Suppressor macrophage treated with lipopolysaccharide for 1 hour (primary cell): ENCODE measurements at places on chromosomes 3 and 15.
A peak's percentile ranks its signal among the peaks of the same experiment; 100 is the strongest.

DNA sequence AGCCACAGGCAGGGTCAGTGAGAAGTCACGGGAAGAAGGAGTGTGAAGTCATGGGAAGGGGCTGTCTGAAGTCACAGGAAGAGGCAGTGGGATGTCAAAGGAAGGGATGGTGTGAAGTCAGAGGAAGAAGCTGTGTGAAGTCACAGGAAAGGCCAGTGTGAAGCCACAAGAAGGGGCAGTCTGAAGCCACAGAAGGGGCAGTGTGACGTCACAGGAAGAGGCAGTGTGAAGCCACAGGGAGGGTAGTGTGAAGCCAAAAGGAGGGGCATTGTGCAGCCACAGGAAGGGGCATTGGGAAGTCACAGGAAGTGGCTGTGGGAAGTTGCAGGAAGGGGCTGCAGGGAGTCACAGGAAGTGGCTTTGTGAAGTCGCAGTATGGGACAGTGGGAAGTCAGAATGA lies 35.1 kb downstream of the GASK1A start:
- DNase-seq = no peak

- peak; percentile 87 for DNase-seq
Observed at GRCh38 chr3:149273096-149273751, 51.6 kb upstream of the CP start.

DNA sequence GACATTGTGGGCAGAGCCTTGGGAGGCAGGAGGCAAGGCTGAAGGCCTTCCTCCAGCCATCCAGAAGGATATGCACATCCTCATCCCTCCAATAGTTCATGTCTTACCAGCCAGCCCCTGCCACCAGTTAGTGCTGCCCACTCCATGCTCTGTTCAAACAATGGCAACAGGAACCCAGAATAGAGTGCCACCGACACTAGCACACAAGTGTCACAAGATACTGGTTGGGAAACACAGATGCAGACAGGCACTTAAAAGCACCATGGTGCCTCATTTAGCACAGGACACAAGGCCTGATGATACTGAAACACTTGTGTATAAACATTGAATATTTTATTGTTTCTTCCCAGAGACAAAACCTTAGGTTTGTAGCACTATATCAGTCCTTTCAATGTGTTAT lies 56.5 kb upstream of the MYO5C start:
- DNase-seq = peak; percentile 24

GRCh38 chr3:101635345-101635744 lies 41.6 kb downstream of the ZBTB11 start:
- no peak for DNase-seq

- no peak for DNase-seq
Observed at GRCh38 chr3:82128271-82128670, 366.8 kb upstream of the GBE1 start.

GRCh38 chr15:75785771-75786574 lies 57.3 kb upstream of the UBE2Q2 start:
- no peak for DNase-seq

GRCh38 chr3:1082108-1082507 lies 10.7 kb upstream of the CNTN6 start:
- peak; percentile 22 for DNase-seq
